ENCODE measurements at places on chromosomes 3 and 15.

GRCh38 chr15:50051811-50052419 lies 67.1 kb downstream of the ATP8B4 start:
- peak; percentile 67 for DNase-seq

DNA sequence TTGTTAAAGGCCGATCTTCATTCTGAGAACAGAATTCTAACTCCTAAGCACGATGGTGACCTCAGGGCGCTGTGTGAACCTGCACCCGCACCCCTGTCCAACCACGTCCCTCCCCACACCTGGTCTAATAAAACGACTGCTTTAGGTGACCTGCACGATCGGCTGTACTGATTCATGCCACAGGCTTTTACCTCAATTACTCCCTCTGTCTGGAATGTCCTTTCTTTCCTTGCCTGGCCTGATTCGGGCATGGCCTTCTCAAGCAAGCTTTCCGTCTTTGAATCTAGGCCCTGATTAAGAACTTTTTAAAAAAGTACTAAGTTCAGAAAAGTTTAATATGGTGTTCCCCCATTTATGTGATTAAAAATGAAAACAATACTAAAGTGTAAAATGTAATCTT lies 842 bp upstream of the U2SURP start:
- DNase-seq, result no peak

- no peak for DNase-seq
These were observed 10.0 kb upstream of the GRAMD2A start for GRCh38 chr15:72207558-72208085.

GRCh38 chr15:45112591-45113379 lies 1.2 kb downstream of the DUOX2 start:
- no peak for DNase-seq

- no peak for DNase-seq
These were observed 25.7 kb downstream of the PCOLCE2 start for GRCh38 chr3:142863010-142863817.

DNA sequence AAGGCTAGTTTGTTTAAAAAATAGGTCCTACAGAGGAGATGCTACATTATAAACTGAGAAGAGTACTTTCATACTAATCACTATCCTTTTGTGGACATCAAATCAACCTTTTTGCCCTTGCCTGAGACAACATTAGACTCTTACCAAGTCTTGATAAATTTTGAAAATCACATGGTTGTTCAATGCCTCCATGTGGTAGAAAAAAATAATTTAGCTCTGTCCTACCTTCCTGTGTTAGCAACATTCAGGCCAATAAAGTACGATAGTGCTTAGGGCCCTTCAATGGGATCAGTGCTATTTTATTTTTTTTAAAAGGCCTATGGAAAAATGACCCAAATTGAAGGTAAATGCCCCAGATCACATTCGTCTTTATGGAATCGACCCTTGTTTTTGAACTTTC lies 5.0 kb upstream of the UBE2E1 start:
- no peak for DNase-seq

DNA sequence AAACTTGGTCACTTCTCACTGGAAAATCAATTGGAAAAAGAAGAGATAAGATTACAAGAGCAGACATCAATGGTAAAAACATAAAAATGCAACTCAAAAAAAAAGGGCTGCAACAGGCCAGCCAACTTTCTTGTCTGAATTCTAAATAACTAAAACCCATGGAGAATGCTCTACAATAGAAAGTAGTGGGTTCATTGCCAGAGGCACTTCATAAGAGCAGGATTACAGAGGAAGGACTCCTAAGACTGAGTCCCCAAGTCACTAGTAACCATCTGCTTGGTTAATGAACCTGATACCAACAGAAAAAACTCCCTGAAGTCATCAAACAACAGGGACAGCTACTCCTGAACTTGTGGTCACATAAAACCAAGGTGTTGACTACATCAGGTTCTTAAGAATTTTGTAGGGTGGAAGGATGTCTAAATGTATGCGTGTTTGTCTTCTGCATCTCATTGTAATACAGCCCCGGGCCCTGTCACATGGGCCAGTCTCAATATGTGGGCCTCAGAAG lies 148.6 kb downstream of the IMPG2 start:
- DNase-seq, result no peak

- no peak for DNase-seq
These were observed 788 bp downstream of the UQCC5 start for GRCh38 chr3:52537165-52537620.

DNA sequence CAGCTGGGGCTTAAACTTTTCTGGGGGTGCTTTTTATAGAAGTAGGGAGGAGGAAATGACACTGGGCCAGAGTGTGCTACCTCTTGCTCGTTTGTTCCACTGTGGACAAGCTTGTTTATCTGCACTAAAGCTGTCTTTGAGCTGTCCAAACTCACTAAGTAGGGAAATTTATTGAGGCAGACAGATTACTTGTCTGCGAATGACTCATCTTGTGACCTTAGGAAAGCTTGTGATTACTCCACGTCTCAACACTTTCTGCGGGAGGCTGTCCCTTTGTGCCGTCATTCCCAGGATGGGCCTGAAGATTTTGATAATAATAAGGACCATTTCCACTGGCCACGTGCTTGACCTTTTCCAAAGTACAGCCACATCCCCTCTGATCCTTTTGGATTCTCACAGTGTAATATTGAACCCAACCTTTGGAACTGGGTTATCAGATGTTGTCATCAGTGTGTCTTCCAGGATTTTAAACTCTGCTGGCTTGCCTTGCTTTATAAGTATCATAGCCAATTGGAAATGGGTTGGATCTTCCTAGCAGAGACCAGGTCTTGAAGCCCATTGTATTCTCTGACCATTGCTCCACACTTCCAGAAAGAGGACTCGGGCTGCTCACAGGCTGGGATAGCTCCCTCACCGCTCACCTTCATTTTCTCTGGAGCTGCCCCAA lies 84.7 kb downstream of the AGBL1 start:
- DNase-seq, result no peak

DNA sequence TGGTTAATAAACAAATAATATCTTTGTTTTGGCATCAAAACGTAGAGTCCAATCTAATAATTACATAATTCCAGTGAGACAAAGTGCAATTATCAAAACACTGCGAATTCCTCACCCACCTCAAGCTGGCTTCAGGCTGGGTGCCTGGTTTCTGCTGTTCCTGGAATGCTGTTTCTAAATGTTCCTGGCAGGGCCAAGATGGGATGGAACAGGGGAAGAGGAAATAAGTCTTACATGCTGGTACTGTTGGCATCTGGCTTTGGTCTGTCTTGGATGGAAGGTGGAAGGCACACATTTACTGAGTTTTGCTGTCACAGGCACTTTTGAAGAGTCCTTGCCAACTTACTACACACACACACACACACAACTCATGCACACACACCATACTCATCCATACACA lies 101.9 kb upstream of the SLCO3A1 start:
- no peak for DNase-seq

DNA sequence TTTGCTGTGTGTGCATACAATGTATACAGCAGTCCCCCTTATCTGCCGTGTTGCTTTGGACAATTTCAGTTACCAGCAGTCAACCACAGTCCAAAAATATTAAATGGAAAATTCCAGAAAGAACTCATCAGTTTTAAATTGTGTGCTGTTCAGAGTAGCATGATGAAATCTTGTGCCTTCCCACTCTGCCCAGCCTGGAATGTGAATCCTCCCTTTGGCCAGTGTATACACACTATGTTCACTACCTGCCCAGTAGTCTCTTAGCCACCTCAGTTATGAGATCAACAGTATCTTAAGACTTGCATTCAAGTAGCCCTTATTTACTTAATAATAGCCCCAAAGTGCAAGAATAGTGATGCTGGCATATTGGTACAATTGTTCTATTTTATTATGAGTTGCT lies 133.6 kb upstream of the ABHD17C start:
- DNase-seq, result no peak

GRCh38 chr15:36903922-36904556 lies 196.3 kb downstream of the MEIS2 start:
- DNase-seq, result no peak

DNA sequence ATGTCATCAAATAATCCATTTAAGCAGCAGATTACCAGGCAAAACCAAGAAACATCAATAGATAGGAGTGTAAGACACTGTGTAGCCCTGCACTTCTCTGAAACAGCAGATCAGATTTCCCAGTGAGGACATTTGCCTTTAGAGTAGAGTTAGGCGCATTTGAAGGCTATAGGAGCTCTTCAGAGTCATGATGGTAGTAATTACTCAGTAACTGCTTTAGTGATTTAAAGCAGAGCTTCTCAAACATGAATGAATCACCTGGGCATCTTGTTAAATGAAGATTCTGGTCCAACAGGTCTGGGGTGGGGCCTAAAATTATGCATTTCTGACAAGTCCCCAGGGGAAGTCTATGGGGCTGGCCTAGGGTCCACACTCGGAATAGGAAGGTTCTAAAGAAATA lies 36.9 kb downstream of the THRB start:
- no peak for DNase-seq

DNA sequence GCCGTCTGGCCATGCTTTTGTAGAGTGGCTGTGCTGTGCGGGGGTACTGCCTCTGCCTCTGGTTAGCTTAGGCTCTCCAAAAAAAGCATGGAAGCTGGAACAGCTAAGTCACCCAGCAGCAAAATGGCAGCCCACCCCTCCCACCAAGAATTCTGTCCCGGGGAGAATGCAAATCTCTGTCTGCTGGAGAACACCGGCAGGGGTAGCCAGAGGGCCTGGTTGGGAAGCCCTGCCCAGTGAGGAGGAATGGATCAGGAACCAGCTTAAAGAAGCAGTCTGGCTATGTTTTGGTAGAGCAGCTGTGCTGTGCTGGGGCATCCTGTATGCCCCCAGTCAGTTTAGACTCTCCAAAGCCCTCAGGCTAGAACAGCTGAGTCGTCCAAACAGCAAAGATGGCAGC lies 56.2 kb upstream of the PTPRG start:
- no peak for DNase-seq

DNA sequence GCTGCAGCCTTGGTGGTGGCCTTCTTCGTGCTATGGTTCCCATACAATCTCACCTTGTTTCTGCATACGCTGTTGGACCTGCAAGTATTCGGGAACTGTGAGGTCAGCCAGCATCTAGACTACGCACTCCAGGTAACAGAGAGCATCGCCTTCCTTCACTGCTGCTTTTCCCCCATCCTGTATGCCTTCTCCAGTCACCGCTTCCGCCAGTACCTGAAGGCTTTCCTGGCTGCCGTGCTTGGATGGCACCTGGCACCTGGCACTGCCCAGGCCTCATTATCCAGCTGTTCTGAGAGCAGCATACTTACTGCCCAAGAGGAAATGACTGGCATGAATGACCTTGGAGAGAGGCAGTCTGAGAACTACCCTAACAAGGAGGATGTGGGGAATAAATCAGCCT lies 10.4 kb downstream of the CYP8B1 start:
- DNase-seq, result no peak

- DNase-seq, result peak; percentile 3
These were observed 457.0 kb downstream of the PLOD2 start for GRCh38 chr3:145704020-145704419.

DNA sequence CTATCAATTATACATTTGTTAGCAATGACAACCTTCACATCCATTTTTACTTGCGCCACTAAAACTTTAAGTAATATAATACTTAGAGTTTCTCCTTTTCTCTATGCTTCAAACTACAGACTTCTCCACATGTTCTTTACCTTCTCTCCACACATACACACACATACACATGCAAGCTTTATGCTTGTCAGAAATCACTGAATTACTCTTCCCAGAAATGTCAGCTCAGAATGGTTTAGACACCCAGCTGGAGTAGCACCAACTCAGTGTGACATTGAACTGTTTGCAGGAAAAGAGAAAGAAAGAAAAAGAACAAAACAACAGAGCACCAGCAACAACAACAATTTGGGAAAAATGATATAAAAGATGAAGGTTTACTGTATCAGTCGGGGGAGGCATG lies 20.9 kb downstream of the CBLB start:
- DNase-seq, result no peak

All from fibroblast of skin of left biceps (primary cell).